ENCODE measurements at places on chromosomes 6 and 20.

DNA sequence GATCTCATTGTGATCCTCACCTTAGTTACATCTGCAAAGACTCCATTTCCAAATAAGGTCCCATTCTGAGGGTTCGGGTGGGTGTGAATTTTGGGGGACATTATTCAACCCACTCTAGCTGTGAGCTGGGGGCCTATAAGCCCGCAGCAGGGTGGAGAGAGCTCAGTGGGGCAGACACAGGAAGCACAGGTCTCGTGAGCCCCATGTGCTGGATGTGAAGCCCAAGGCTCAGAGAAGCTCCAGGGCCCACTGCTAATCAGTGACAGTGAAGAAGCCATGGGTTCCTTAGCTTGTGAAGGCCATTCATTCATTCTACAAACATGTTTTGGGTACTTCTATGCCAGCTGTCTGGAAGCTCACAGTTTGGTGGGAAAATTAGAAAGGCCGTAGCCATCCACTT lies 47.5 kb downstream of the CHMP4B start:
- no peak for DNase-seq

GRCh38 chr6:168886964-168887363 lies 366.7 kb downstream of the THBS2 start:
- DNase-seq, result no peak

DNA sequence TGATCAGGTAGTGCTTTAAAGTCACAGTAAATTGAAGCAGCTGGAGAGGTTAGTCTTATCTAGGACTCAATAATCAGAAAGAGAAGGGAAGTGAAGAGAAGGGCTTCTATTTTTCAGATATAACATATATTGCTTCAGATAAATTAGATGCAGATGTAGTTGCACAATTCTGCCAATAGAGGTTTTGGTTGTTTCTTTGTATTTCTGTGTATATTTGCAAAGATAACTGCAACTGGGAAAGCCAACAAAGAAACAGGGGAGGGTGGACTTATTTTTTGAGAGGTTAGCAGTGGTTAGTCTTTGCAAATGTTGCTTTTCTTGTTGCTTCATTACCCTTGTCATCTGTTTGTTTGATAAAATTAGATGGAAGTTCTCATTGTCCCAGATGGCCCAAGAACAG lies 106.6 kb downstream of the ADGRG6 start:
- DNase-seq, result no peak

- no peak for DNase-seq
Observed at GRCh38 chr20:38162878-38163875, 1.9 kb downstream of the TGM2 start.

DNA sequence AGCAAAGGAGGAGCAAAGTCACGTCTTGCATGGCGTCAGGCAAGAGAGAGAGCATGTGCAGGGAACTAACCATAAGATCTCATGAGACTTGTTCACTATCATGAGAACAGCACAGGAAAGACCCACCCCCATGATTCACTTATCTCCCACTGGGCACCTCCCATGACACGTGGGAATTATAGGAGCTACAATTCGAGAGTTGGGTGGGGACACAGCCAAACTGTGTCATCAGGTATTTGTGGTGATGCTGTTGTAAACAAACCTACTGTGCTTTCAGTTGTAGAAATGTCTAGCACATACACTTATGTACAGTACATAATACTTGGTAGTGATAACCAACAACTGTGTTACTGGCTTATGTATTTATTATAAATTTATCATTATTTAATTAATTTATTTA lies 128.3 kb downstream of the UTRN start:
- no peak for DNase-seq

GRCh38 chr6:165455488-165455887 lies 146.1 kb upstream of the C6orf118 start:
- no peak for DNase-seq

GRCh38 chr6:135438907-135439535 lies 58.5 kb downstream of the AHI1 start:
- DNase-seq, result no peak

- no peak for DNase-seq
Observed at GRCh38 chr6:62683063-62683462, 397.0 kb upstream of the KHDRBS2 start.

GRCh38 chr6:138410972-138411880 lies 7.2 kb downstream of the HEBP2 start:
- no peak for DNase-seq

- DNase-seq, result no peak
Observed at GRCh38 chr6:3318821-3319540, 60.2 kb downstream of the PSMG4 start.

GRCh38 chr6:134621858-134622257 lies 303.9 kb upstream of the SGK1 start:
- no peak for DNase-seq

- DNase-seq, result no peak
Observed at GRCh38 chr6:42179945-42180313, 6.8 kb downstream of the GUCA1A start.

DNA sequence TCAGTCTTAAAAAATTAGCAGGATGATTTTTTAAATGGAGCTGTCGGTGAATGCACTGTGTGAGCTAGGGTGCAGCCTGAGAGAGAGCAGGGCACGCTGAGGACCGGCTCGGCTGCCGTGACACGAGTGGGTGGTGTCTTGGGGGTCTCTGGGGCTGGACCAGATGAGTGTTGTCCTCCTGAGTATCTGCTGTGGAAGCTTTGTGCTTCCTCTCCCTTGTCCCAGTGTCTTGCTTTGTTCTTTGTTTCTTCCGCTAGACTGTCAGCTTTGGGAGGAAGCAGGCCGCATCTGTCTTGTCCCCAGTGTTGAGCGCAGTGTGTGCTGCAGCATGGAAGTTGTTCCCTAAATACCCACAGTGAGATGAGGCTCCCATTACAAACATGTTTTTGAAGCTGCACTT lies 89.4 kb downstream of the RTN4IP1 start:
- no peak for DNase-seq

DNA sequence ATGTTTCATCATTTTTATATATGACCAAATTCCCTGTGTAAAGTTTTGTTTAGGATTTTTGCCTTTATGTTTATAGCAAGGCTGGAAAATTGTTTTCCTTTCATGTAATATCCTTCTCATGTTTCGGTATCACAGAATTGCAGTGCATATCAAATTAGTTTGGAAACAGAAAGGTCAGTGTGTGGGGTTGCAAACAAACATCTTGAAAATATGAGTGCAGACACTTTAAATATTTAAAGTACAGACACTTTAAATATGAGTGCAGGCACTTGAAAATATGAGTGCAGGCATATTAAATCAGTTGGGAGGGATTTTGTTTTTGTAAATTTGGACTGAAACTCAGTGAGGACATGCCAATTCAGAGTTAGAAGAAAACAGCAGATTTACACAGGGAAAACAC lies 6.5 kb downstream of the SLPI start:
- no peak for DNase-seq

DNA sequence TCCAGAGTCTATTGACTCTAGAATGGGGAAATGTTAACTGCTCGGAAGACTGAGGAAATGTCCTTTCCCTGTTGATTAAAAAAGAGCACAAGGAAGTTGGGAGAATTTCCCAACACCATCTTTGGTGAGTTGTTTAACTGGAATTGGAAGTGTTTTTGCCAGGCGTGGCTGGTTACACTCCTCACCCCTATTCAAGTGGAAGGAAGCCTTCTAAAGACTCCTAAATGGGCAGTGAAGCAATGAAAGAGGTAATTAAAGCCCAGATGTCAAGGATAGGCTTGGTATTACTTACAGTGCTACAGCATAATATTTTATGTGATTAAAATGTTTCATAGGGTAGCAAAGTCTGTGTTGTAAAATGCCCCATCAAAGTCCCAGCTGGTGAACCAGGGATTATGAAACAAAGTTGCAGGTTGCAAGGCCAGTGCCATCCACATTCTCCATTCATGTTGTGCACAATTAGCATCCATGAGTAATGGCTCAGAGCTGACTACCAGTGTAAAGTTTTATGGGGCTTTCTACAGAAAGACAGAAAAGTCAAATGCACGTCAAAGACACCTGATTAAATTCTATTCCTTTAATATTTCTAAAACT lies 52.6 kb downstream of the BTBD3 start:
- no peak for DNase-seq

GRCh38 chr6:167559675-167560479 lies 235.0 kb downstream of the TTLL2 start:
- no peak for DNase-seq

DNA sequence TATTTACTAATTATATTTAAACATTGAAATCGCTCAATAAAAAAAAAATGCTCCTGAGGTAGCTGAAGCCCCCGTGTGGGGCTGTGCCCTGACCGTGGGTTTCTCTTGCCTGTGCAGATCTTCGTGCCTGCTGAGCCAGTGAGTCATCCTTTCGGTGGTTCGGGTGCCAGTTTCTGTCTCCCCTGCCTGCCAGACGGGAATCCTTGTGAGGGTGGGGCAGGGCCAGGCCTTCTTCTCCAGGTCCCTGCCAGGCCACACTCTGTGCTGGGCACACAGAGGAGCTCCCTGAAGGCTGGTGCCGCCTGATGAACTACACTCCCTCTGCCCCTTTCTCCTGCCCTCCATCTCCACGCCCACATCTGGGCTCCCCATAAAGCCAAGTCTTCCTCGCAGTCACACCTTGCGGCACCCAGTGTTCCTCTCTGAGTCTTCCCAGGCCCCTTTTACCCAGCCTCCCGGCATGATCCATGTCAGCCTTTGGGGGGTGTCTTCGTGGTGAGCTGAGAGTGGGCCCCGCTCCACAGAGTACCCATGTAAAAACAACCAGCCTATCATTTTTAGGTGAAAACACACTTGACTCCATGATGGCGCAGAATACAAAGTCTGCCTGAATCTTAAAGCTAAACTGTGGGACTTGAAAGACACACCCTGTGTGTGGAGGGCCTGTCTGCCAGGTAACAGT lies 19.3 kb downstream of the FGD2 start:
- no peak for DNase-seq

DNA sequence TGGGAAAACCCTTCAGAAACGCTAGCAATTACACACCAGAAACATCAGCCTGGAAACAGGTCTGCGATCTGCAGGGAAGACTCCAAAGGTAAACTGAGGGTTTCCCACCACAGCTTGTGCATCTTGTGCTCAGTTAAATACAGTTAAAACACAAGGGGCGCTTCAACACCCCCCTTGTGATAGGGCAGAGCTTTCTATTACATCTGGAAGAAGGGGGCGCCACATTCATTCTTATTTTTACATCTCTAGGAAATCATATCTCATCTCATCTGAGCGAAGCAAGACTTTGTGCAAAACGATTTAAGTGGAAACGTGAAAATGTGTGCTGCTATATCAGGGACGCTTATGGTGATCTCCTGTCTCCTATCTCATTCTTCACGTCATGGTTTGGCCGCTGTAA lies 58.5 kb downstream of the PRND start:
- no peak for DNase-seq

DNA sequence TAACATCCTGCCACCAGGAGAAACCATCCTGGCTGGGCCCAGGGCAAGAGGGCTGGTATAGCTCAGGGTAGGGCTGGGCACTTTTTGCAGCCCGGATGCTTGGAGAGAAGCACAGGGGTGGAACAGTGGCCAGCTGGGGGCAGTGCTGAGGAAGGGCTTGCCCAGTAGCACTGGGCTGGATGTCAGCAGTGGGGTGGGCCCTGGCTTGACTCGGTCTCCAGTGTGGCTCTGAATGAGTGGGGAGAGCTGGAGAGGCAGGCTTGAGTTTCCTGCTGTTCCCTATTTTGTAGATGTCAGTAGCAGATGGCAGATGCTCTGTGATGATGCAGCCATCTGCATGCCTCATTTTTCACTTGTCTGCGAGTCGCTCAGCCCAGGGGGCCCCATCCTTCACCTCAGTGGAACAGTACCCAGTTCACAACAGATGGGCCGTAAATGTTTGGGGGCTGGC lies 56.3 kb upstream of the TULP1 start:
- DNase-seq, result no peak

DNA sequence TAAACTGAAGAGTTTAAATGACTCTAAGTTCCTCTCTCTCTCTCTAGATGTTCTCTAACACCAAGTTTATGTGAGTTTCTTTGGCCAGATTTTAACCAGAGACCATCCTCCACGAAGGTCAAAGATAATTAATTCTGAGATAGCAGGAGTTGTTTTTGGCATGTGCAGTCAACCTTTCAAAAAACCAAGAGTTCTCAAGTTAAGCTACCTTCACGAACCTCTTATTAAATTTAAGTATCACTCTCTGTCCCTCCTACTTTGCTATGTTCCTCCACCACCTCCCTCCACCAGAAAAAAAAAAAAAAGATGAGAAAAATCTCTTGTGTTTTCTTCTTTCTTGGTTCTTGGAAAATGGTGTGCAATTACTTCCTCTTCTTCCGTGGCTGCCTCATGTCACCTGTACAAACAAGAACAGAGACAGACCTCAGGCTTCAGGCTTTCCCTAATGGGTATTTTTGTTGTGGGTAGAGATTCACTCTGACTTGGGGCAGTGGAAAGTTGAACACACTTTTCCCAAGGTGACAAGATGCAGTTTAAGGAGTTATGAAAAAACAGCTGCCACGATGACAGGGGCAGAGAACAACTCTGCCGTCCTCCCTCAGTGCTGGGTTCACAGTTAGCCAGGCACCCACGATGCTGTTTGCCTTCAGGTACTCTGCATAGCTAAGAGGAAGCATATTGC lies 64.3 kb downstream of the ADTRP start:
- no peak for DNase-seq

DNA sequence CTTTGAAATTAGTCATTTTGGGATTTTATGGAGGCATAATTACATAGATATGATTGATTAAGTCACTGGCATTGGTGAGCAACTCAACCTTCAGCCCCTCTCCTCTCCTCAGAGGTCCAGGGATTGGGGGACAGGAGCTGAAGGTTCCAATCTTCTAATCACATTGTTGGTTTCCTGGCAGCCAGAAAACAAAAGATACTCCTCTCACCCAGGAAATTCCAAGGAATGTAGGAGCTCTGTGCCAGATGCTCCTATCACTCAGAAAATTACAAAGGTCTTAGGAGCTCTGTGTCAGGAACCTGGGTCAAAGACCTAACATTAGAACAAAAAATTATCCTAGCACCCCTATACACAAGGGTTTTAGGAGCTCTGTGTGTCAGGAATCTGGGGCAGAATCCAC lies 679.7 kb upstream of the ID4 start:
- no peak for DNase-seq
